ENCODE measurements at places on chromosomes 1 and 21.

GRCh38 chr1:23616292-23616824, 57.1 kb upstream of the ID3 start:
- DNase-seq: no peak

- no peak for DNase-seq
These were observed 99.1 kb upstream of the ARTN start for GRCh38 chr1:43834280-43835081.

DNA sequence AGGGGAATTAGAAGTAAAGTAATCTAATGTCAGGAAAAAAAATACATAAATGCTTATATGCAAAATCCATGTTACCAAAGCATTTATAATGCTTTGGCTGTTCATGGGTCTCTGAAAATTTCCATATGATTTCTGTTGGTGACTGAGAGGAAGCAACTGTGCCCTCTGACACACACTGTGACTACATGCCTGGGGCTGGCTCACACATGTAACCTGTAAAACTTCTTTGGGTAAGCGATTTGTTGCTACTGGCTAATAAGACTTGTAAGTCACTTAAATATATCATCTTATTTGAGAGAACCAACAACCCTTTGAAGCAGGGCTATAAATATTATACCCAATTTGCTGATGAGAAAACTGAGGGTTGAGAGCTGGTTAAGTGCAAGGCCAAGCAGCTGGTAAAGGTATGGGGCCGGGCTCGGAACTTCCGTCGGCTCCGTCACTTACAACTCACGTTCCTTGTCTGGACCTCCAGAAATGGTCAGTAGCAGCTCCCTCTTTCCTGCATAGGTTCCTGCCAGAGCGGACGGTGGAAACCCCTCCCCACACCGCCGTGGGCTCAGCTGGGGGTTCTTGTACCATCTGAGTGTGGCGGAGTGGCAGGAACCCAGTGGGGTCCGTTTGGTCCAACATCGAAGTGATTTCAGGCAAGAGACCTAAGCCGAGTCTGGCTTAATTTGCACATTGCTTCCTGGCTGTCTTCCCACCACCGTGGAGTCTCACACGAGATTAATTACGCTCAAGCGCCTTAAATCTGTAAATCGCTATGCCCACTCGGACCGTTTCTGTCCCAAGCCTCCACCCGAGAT, 714 bp downstream of the DFFA start:
- DNase-seq: no peak

- no peak for DNase-seq
These were observed 4.5 kb downstream of the ADARB1 start for GRCh38 chr21:45078877-45079281.

DNA sequence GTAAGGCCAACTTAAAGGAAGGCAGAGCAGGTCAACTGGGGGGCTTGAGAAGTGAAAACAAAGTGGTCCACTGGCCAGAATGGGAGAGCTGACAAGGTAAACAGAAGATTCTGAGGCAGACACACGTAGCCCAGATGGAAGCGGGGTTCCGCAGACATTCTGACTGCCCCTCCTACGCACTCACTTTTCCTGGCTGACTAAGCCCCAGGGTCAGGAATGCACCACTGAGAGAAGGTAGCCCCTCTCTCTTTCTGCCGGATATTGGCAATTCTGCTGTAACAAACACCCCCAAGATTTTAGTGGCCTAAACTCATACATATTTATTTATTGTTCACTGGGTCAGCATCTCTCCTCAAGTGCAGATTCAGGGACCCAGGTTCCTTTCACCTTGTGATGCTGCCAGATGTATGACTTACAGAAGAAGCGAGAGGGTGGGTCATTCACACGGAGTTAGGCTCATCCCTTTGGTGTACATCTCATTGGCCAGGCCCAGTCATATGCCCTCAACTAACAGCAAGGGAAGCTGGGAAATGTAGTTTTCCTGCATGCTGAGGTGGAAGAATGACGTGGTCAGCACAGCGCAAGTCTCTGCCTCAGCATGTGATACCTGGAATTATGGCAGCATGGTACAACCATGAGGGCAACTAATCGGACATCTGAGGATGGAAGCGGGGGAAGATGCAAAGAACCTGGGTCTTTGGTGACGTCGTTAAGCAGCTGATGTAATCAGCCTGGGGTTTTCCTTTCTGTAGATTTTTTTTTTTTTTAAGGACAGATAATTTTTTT, 43.4 kb upstream of the MRPS6 start:
- no peak for DNase-seq

- no peak for DNase-seq
These were observed 46.4 kb downstream of the BEND5 start for GRCh38 chr1:48730164-48730910.

DNA sequence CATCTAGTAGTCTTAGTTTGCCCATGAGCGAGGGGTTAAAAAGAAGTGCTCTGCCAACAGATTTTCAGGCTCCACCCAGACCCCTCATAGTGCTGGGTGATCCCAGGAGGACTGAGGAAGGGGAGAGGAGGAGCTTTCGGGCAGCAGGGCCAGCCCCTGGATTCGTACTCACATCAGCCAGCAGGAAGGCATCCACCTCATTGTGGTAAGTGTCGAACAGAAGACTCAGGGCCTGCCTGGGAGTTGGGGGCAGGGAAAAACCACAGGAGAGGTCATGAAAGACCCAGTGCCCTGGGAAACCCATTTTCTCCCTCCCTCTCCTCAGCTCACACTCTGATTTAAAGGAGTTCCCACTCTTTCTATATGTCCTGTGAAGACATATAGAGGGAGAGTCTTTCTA, 34.9 kb downstream of the PIK3C2B start:
- DNase-seq: no peak

- no peak for DNase-seq
These were observed 793.2 kb downstream of the PLA2G4A start for GRCh38 chr1:187621951-187622350.

DNA sequence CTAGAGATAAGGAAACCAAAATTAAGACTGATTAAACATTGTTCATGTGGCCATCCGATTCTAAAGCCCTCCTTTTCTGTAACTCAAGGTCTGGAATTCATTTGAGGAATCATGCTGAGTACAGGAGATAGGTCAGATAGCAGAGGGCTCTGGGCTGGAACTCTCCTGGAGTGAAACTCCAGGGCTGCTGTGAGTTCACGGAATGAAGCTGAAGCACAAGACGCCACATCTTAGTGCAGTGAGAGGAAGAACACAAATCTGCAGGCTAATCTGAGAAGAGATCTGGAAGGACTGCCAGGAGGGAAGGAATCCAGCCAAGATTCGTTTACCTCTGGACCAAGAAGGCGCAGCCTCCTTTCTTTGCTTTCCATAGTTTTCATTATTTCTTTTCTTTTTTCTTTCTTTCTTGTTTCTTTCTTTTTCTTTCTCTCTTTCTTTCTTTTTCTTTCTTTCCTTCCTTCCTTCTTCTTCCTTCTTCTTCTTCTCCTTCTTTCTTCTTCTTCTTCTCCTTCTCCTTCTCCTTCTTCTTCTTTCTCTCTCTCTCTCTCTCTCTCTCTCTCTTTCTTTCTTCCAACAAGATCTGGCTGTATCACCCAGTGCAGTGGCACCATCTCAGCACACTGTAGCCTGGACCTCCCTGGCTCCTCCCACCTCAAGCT, 74.8 kb upstream of the ATP1B1 start:
- DNase-seq: no peak

- no peak for DNase-seq
These were observed 14.9 kb downstream of the SLC26A9 start for GRCh38 chr1:205928317-205928716.

GRCh38 chr1:162916407-162916806, 55.4 kb upstream of the CCDC190 start:
- DNase-seq: no peak
